CD4-positive, alpha-beta T cell treated with Interleukin-1 beta for 1 hour (primary cell): ENCODE measurements at places on chromosomes 12 and 14.

DNA sequence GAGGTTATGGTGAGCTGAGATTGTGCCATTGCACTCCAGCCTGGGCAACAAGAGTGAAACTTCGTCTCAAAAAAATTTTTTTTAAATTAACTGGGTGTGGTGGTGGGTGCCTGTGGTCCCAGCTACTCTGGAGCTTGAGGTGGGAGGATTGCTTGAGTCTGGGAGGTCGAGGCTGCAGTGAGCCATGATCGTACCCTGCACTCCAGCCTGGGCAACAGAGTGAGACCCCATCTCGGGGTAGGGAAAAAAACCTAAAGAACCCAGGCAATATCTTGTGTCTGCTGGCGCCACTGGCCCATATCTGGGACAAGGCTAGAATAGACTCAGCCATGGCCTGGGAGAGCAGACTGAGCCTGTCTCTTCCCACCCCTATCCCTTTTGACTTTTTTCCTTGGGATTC, 9.1 kb upstream of the GPRC5A start:
- DNase-seq = no peak

DNA sequence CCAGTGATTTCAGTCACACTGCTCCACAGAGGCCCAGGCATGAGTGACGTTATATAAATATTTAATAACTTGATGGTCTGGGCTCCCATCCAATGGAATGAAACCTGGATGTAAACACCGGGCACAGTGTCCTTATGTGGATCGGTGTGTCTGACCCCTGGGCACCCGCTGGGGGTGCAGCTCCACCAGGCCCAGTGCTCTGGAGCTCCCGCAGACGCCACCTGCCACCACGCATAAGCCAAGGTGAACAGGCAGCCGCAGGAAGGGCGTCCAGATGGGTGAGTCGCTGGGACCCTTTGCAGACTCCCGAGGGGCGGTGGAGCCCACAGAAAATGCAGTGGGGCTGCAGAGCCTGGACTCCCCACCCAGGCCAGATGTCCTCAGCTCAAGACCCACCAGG, 121.6 kb downstream of the SCARB1 start:
- DNase-seq = no peak

DNA sequence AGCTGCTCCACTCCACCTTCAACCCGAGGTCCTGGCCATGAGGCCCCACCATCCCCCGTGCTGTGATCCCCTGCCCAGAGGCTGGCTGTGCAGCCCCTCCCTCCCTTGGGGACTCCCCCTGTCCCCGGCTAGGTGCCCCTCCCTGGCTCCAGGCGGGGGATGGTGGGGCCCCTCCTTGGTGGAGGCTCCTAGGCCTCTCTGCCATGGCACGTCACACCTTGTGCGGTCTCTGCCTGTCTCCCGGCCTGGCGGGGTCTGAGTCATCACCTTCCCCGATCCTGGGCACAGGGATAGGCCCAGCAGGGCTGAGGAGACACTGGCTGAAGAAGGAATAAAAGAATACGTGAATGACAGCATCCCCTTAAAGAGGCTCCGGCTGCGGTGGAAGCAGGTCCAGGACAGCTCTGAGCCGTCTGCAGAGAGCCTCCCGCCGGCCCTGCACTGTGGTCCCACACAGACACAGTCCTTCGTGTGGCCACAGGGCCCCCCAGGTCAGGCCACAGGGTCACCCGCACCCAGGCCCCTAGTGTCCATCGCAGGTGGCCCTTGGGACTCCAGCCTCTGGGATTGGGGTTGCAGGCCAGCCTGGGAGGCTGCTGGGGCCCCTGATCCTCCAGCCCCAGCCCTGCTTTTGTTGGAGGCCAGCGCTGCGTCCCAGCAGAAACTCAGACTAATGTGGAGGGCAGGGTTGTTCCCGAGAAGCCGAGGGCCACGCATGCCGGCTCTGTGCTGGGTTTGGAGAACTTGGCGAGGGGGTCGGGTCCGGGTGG, 43.6 kb downstream of the KIF26A start:
- no peak for DNase-seq

- DNase-seq = no peak
Observed at GRCh38 chr12:12726555-12727093, 9.5 kb downstream of the CDKN1B start.

DNA sequence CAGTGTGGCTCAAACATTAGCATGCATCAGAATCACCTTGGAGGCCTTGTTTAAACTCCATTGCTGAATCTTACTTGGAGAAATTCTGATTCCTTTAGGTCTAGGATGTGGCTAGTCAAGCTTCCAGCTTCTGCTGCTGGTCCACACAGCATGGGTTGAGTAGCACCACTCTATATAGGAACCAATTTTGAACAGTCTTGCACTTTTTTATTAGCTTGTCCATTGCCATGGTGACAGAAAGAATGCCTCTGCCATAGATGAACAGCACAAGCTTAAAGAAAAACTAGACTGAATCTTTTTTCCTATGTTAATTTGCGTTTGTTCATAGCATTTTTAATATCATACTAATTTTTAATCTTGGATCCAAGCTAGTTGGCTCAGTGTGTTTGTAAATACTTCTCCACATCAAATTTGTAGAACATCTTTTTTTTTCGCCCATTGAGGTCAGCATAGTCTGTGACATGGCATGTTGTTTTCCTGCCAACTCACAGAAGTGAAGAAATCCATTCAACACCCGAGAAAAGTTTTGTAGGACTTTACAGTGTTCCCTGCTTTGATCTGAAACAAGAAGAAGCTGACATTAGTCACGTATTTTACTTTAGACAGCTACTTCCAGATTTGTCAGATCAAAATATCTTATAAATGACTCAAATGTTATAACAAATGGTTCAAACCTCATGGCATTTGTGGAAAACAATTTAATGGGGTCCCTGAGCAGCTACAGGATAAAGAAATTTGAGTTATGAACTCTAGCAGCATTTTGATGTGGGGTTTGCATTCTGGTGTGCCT, 438.8 kb downstream of the EGLN3 start:
- no peak for DNase-seq

DNA sequence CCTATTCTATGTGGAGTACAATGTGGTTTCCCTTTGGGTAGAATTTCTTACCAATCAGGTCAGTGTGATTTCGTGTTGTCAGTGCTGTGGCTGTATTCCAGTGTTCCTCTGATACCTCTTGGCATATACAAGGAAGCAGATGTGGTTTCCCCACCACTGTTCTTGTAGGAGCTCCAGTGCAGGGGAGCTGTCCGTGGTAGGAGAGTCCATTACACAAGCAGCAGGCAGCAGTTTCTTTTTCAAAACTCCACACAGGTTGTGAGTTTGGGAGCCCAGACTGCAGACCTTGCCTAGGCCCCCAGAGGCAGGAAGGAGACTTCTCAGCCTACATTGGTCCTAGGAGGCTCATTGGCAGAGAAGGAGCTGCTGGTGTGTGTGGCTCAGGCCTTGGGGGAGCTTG, 452.8 kb downstream of the AACS start:
- no peak for DNase-seq

- no peak for DNase-seq
Observed at GRCh38 chr12:59234391-59234790, 314.1 kb upstream of the LRIG3 start.

- DNase-seq = no peak
Observed at GRCh38 chr14:24317141-24317928, 6.0 kb downstream of the LTB4R start.
